ENCODE measurements at places on chromosomes 13 and 19. TPM values are rescaled to one million over a fixed set of nuclear protein-coding genes. Genes with fewer than 3 reads are reported as not detected.

DNA sequence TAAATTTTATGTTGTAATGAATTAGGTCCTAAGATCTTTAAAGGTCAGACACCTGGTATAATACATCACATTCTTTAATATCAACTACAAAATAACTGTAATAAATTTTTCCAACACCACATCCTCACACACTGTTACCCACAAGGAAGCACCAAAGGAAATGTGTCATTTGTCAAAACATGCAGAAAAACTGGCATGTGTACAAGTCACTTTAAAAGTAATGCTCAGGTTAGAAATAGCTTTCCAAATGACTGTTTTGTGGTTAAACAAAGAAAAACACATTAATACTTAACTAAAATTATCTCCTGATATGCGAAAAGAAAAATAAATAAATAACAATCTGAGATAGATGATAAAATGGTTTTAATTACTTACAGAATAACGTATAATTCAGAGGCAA lies 74.7 kb downstream of the MZT1 start:
- no peak for DNase-seq

DNA sequence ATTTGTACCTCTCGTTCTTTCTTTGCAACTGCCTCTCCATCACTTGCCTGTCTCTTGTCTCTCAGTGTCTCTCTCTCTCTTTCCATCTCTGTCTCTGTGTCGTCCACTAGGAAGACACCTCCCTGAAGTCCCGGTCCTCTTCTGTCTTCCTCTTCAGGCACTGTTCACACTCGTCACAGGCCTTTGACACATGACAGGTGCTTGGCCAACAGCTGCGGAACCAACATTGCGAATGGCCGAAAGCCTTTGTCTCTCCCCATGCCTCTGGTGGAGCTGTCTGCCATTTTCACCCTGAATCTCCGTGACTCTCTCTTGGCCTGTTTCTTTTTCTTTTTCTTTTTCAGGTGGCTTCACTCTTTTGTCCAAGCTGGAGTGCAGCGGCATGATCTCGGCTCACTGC lies 2.8 kb downstream of the HIPK4 start:
- peak; percentile 79 for DNase-seq

DNA sequence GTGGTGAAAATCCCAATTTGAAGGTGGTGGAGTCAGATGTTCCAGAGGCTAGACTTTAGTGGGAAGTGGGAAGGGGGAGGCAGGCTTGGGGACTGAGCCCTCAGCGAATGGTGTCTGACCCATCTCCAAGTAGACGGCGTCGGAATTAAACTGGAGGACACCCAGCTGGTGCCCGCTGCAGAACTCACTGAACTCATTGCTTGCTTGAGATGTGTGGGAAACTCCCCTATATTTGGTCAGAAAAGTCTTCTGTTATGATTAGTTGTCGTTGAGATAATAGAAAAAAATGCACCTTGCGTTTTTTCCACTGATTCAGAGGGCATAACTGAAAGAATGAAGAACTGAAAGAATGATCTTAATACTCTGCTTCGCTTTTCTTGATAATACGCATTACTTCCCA lies 871 bp upstream of the ZNF583 start:
- no peak for DNase-seq

The PABPC3 gene
- total RNA-seq, result 0.10 TPM

The NLRP5 gene
- total RNA-seq, result not detected

DNA sequence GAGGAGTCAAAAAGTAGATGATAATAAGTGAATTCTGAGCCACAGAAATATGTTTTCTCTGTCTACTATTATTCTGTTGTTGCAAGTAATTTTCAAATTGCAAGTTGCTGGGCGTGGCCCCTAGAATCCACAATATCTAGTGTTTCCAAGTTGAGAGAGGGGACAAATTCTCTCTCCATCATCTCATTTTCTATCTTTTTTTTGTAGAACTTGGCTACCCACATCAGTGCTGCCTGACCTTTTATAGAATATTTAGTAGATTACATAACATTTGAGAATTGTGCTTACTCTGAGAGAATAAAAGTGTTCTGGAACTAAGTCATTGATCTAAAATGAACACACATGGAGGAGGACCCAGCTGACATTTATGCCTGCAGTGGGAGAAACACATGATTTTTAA lies 110.9 kb upstream of the CSNK1A1L start:
- DNase-seq, result no peak

DNA sequence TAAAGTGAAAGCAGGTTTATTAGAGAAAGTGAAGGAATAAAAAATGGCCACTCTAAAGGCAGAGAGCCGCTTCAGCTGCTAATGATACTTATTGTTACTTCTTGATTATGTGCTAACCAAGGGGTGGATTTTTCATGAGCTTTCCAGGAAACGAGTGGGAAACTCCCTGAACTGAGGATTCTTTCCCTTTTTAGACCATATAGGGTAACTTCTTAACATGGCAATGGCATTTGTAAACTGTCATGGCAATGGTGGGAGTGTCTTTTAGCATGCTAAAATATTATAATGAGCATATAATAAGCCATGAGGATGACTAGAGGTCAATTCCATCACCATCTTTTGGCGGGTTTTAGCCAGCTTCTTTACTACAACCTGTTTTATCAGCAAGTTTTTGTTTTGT lies 890.0 kb downstream of the UQCRFS1 start:
- no peak for DNase-seq

DNA sequence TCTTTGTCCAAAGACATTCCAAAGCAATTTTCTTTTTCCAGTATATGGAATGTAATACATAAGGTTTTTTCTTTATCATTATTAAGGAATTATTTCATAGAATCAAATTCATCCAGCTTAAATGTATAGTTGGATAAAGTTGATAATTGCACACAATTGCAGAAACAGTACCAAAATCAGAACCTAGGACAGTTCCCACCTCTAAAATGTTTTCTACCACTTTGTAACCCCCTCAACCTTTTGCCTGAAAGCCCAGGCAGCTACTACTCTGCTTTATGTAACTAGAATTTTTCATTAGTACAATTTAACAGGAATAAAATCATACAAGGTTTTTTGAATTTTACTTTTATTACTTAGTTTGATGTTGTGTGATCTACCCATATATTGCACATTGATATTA lies 98.0 kb downstream of the PRR20E start:
- DNase-seq, result no peak

- DNase-seq, result no peak
Measured at GRCh38 chr19:7915250-7916102, 846 bp downstream of the TGFBR3L start.

All from myocyte (in vitro differentiated cells).